ENCODE measurements at places on chromosomes 3 and 15.

- DNase-seq, result no peak
Measured at GRCh38 chr3:187963677-187964385, 190.1 kb upstream of the LPP start.

DNA sequence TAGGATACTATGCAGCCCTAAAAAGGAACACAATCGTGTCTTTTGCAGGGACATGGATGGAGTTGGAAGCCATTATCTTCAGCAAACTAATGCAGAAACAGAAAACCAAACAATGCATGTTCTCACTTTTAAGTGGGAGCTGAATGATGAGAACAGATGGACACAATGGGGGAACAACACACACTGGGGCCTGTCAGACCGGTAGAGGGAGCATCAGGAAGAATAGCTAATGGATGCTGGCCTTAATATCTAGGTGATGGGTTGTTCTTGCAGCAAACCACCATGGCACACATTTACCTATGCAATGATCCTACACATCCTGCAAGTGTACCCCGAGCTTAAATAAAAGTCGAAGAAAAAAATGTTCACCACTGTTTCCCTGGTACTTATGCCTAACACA lies 17.5 kb downstream of the SENP7 start:
- no peak for DNase-seq

GRCh38 chr3:67941433-67942030 lies 287.1 kb upstream of the SUCLG2 start:
- no peak for DNase-seq

GRCh38 chr15:39830166-39830565 lies 47.5 kb upstream of the FSIP1 start:
- no peak for DNase-seq

DNA sequence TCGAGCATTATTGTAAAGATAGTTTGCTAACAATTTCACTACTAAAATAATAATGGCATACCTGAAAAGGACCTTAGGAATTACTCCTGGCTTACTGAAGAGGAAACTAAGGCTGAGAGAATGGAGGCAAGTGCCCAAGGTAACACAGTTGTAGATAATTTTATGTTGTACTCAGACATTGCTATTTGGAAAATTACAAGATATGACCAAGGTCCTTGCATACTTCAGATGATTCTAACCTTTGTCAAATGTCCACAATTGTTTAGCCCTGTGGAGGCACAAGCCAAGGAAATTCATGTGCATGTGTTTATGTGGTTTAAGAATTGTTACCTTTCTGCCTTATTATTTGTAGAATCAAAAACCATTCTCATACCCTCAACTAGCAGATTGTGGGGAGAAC lies 105.7 kb downstream of the TUSC7 start:
- no peak for DNase-seq

DNA sequence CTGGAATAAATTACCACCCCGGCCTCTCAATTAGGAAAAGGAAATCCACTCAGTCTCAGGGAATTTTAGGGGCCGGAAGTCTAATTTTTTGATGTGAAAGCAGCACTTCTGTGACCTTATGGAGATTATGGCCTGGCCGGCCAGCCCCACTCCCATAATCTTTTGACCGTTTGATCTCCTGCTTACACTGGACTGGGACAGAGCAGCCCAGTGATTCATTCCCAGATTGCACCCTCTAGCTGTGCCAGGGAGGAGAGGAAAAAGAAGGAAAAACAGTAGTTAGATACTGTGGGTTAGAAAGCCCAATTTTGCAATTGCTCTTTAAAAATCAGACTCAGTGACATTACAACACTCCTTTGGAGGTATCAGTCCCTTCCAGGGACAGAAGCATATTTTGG lies 32.4 kb downstream of the GJD2 start:
- no peak for DNase-seq

GRCh38 chr15:25579127-25579526 lies 140.3 kb upstream of the UBE3A start:
- no peak for DNase-seq

DNA sequence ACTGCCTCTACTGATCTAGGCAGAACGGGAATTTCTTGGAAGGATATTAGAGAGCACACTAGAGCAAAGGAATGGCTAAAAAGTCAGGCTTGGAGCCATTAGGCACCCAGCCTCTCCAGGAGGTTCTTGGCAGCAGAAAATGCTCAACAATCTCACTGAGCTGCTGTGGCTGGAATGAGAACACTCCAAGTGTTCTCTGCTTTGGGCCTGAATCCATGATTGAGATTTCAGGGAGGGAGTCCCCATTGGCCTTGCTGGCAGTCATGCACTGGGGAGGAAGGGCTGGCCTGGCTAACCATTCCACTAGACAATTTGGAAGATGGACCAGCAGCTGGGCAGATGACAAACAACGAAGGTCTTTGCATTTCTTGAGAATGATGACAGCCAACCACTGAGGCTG lies 362.6 kb downstream of the SHQ1 start:
- no peak for DNase-seq

DNA sequence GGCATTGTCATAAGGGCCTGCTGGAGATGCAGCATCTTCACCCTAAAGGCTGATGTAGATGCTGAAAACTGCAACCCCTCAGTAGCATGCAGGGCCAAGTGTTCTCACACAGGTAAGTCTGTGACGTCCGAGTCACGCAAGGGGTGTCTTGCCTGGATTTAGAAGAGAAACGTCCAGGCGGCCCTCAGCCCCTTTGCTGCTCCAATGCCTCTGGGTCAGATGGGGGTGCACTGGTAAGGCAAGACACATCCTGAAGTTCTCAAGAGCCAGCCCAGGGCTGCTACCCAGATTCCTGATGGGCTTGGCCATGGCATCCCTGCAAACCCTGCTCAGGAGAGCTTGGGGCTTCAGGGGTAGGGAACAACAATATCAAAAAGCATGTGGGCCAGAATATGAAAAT lies 25.4 kb downstream of the ONECUT1 start:
- DNase-seq, result no peak

DNA sequence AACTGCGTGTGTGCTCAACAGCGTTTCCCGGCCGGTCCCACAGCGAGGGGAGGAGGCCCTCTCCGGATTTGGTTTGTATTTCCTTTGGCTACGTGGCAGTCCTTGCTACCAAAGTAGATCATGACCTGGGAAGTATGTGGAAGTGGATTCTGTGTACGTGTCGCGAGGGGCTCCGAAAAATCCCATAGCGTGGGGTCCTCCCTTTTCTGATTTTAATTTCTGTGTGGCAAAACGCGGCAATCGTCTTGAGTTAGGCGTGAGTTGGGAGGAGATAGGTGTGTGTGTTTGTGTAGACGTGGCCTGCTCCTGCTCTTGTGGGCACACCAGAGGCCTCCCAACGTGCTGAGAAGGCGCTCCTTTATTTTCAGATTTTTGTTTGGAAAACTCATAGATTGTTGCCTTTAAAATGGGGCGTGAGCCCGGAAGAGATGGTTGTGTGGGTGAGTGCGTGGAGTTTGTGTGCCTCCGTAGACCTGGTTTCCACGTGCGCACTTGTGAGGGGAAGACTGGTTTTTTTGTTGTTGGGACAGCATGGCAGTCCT lies 1.2 kb downstream of the TRIM71 start:
- no peak for DNase-seq

DNA sequence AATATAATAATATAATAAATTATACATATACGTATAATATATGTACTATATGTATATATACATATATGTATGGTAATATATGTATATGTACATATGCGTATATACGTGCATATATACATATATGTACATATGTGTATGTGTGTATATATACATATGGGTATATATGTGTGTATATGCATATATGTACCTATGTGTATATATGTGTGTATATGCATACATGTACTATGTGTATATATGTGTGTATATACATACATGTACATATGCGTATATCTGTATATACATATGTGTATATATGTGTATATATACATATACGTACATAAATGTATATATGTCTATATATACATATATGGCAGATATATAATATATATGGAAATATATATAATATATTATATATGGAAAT lies 74.8 kb upstream of the ST3GAL6 start:
- no peak for DNase-seq

DNA sequence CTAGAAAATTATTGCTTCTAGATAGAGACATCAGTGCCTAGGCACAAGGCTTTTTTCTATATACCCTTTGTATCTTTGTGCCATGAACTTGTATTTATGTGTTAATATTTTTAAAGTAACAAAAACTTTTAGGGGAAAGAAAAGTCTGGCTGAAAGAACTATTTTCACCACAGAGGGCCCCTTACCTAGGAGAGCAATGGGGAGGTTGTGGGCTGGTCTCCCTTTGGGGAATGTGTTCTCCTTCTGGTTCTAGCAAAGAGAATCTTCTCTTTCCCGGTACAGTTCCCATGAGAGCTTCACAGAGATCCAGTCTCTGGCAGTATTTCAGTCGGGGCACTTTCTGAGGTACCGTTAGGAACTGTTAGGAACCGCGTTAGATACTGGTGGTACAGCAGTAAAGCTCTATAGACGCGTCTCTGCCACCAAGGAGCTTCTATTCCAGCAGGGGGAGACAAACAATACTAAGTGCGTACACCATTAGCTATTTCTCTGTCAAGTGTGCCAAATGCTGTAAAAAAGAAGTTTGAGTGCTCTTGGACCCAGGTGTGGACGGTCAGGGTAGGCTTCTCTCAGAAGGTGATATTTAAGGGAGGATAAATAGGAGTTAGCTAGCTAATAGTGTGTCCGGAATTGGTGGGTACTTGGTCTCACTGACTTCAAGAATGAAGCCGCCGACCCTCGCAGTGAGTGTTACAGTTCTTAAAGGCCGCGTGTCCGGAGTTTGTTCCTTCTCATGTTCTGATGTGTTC lies 4.6 kb upstream of the EPB42 start:
- no peak for DNase-seq

DNA sequence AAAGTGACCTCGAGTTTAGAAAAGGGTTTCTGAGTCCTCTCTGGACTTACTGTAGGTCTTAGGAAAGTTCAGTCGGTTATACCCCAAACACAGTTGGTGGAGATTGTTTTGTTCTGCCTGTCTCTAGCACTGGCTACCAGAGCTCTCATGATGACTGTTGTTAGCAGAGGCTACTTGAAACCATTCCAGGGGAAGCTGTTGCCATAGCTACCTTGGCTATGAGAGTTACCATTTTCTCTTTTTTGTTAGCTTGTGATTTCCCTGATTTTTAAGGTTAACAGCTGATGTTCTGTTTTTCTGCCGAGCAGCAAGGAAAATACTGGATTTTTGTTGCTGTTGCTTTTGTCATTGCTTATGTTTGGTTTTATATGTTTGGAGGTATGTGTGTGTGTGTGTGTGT lies 26.7 kb downstream of the ABHD2 start:
- DNase-seq, result no peak

DNA sequence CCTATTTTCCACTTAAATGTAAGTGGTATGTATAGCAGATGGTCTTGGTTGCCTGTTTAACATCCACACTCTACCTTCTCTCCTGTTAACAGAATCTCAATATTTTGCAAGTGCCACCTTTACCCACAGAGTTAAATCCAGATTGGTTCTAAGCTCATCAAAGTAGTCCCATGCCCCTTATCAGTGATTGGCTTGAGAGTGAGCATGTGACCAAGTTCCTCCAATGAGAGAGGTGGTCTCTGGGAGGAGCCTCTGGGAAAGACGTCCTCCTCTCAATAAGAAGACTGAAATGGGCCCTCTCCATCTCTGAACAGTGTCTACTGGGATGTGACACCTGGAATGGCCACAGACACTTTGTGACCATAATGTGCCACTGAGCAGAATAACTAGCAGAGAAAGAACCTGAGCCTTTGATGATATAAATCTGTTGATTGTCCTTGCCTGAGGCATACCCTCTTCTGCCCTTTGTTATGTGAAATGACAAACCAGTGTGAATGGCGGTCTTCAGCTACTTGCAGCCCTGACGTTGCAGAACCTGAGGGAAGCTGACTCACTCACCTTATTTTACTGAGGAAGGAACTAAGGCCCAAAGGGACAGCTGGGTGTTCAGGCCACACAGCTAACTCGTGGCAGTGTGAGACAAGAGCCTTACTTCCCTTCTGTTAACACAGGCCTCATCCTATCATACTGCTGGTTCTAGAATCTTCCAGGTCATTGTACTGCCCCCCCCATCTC lies 42.4 kb upstream of the LARS2 start:
- no peak for DNase-seq

GRCh38 chr3:50749822-50750221 lies 75.1 kb downstream of the DOCK3 start:
- DNase-seq, result no peak

DNA sequence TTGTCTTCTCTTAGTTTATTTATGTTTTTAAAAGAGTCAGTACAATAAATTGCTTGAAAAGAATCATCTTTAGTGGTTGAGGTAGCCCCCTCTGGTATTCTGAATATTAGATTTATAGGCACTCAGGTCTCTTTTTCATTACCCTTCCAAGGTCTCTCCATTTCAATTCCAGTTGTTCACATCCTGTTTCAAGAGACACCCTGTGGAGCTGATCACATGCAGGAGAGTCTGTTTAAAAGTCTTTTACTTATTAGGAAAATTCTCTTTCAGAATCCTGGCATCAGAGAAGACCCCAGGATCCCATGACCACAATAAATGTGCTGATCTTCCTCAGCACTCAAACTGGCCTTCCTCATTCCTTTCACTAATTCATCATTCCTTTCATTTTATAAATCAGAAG lies 195.7 kb downstream of the ZIC4 start:
- no peak for DNase-seq

GRCh38 chr3:134511500-134511899 lies 25.6 kb downstream of the CEP63 start:
- no peak for DNase-seq

GRCh38 chr15:70777170-70777926 lies 14.0 kb upstream of the UACA start:
- DNase-seq, result no peak

DNA sequence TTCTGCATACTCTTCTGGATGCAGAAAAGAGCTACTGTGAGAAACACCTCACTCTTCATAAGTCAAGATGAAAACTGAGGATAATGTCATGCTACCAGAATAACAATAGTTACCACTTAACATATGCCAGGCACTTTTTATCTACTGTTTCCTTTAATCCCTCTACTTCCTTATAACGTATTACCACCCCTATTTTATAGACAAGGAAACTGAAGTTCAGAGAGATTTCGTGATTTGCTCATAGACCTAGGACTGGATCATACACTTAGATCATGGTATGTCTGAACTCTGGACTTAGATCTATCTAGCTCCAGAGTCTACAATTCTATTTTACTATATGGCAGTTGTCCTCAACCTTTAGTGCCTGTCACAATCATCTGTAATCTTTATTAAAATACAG lies 155.7 kb upstream of the TSPAN3 start:
- no peak for DNase-seq

DNA sequence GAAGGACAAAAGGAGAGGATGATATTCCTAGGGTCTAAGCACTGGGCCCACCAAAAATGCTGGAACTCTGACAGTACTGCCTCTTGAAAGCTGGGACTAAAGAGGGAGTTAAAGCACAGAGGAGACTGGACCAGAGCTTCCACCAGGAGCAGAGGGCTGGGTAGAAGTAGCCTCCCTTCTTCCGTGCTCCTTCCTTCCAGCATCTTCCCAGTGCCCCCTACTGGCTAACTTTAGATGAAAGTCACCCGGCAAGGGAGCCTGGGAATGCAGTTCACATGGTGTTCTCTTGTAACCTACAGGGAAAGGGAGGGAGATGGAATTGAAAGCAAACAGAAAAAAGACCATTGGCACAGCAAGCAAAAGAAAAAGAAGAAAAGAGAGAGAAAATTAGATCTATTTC lies 106.1 kb upstream of the COL8A1 start:
- peak; percentile 73 for DNase-seq

All from H1 (cell line).